ENCODE measurements at places on chromosomes 3 and 15.

- peak; percentile 3 for DNase-seq
Observed at GRCh38 chr3:9301798-9302197, 52.4 kb upstream of the SRGAP3 start.

- DNase-seq = no peak
Observed at GRCh38 chr3:56288258-56288657, 180.0 kb downstream of the ERC2 start.

GRCh38 chr3:42519568-42519962 is 17.1 kb downstream of the VIPR1 start:
- DNase-seq = no peak

- no peak for DNase-seq
Observed at GRCh38 chr3:150005243-150006112, 34.8 kb upstream of the PFN2 start.

- DNase-seq = no peak
Observed at GRCh38 chr15:66133247-66133885, 120.2 kb downstream of the MEGF11 start.

DNA sequence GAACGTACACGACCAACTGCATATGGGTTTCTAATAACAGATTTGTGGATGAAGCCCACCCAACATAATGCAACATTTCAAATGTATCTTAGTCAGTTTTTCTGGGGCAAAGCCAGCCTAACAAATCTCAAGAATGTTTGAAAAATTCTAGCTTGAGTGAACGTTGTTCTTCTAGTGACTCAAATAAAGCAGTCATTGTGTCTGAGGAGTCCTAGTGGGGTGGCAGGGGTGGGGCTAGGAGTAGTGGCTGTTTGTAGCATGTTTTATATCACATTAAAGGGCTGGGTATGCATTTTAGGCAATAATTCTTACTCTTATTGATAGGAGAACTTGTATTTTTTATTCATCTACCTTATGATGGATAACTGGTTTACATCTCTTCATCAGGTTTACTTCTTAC is 6.0 kb downstream of the B3GNT5 start:
- DNase-seq = no peak

DNA sequence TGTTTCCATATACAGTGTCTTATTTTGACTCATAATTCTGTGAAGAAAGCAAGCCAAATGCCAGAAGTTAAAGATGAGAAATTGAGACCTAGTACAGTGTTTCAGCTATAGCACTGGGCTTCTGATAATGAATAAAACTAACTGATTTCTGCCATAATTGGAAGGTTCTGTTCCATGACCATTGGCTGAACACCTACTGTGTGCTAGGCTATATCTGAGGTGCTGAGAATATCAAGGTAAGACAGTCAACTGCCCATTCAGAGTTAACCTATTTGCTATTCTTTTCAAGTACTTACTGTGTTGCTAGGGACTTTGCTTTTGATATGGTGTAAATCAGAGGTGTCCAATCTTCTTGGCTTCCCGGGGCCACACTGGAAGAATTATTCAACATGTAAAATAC is 73.4 kb downstream of the LHFPL4 start:
- no peak for DNase-seq

DNA sequence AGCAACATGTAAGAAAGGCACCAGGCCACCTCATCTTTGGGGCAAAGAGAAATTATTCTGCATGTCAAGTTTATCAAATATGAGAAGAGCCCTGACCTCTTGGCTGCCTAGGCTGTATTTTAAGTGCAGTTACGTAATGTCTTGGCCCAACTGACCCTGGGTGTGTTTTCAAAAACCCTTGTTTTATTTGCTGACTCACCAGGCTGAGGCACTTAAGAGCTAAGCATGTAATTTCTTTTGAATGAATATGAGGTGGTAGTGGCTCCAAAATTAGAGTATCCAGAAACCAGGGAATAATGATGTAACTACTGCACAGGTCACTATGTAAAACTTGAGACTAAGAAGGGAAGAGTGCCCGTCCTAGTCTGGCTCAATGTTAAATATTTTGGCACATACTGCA is 24.3 kb downstream of the PGPEP1L start:
- no peak for DNase-seq

DNA sequence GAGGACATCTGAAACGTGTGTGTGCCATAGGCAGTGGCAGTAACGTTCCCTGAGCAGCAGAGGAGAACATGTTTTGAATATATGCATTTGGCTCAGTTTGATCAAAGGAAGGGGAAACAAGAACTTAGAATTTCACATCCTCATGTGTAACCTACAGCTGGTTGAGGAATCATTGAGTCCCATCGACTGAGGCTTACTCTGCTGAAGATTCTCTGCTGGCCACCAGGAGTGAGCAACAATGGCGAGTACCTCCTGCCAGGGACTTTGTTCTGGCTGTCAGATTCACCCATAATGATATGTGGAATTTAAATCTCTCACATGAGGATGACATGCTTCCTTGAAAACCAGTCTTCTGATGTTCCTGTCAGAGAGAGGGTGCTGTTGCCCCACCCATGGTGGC is 21.3 kb downstream of the GORASP1 start:
- no peak for DNase-seq

DNA sequence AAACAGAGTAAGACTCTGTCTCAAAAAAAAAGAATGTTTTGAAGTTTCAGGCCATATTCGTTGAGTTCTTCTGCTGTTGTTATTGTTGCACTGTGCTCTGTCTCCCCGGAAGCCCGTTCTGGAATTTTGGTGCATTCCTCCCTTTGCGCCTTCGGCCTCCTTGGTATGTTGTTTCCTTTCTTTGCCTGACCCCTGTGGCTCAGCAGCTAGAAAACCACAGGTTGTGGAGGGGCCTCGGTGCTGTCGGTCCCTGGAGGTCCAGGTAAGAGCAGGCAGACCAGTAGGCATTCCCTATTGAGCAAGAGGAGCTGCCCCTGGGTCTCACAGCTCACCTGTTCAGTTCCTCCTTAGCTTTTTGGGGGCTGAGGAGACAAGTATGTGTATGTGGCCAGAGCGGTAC is 51.0 kb upstream of the DLG1 start:
- DNase-seq = no peak

DNA sequence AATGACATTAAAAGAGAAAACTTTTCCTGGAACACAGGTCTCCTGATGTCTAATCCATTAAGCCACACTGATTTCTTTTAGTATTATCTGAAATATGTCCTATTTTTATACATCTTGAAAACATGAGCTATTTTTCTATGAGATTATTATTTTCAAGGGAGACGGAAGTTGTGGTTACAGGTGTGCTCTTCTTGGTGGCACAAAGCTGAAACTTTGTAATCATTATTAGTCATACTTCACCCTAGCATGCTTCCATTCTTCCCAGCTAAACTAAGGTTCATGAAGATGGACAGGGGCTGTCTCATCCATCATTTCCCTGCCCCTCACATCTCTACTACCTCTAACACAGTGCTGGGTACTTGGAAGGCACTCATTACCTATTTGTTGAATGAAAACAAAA is 85.6 kb upstream of the POU1F1 start:
- no peak for DNase-seq

GRCh38 chr15:61537337-61537736 is 308.2 kb upstream of the RORA start:
- DNase-seq = no peak

DNA sequence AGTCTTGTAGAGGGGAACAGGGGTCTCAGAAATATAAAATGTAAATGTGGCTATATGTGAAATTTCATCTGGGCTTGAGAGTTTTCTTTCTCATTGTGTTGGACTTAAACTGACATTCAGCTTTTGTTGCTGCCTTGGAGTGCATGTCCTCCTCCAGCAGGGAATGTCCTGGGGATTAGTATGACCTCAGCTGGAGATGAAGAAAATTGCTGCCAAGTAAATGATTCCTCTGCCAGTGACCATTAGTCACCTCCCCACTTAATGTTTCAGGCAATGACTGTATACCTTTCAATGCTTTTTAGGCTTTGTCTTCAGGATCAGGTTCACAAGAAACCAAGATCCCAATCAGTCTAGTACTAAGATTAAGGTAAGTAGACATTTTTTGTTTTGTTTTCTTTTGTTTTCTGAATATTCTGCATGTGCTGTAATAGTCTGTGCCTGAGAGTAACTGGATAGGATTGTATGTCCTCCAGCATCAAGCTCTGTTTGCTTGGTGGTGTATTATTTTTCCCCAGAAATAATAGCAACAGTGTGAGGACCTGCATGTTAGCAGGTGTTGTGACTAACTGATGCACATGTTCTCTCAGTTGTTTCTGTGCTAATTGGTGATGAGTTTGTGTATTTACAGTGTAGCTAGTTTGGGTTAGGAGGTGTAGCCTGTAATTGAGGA is 18.1 kb upstream of the SLC22A13 start:
- DNase-seq = no peak

GRCh38 chr15:29130476-29130875 is 139.1 kb downstream of the NSMCE3 start:
- no peak for DNase-seq

- no peak for DNase-seq
Observed at GRCh38 chr3:29183346-29184087, 97.4 kb upstream of the RBMS3 start.

DNA sequence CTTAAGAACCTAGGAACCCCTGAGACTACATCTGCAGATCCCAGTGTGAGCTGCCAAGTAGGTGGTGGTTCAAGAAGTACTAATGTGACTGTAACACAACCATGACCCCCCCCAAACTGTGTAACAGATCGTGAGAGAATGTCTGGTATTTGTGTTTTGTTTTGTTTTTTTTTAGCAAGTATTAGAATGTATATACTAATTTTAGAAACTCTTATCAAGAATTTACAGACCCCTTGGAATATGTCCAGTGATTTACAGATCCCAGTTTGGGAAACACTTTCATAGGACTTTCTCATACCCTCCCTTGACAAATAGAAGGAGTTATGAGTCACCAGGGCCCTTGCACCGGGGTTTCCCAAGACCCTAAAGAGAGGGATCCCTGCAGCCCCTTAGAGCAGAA is 79.8 kb downstream of the SEMA5B start:
- no peak for DNase-seq

DNA sequence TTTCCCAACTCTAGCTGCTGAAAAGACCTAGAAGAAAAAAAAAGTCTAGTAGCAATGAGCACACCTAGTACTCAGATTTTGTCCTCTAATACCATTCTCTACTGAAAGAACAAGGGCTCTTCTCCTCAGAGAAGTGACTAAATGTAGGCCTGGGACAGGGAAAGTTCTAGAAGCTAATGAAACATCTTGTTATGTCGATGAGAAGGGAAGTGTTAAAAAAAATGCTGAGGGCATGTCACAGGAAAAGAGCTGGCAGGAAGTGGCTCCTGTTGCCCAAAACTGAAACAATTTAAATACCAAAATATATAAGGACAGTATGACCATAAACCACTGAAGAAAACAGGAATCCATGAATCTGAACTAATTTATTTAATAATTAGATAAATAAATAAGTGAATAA is 581.4 kb upstream of the TBL1XR1 start:
- DNase-seq = no peak

- DNase-seq = no peak
Observed at GRCh38 chr3:175007306-175007705, 148.2 kb downstream of the NAALADL2 start.

- no peak for DNase-seq
Observed at GRCh38 chr3:194168994-194169393, 33.0 kb downstream of the HES1 start.

- no peak for DNase-seq
Observed at GRCh38 chr3:146536681-146537080, 7.7 kb downstream of the PLSCR1 start.

GRCh38 chr3:53816425-53816824 is 29.8 kb downstream of the CHDH start:
- DNase-seq = no peak

GRCh38 chr3:50028346-50028745 is 60.4 kb upstream of the RBM5 start:
- DNase-seq = no peak

- no peak for DNase-seq
Observed at GRCh38 chr3:164879201-164879600, 199.1 kb downstream of the SI start.
